ENCODE measurements at places on chromosomes 13 and 19.

DNA sequence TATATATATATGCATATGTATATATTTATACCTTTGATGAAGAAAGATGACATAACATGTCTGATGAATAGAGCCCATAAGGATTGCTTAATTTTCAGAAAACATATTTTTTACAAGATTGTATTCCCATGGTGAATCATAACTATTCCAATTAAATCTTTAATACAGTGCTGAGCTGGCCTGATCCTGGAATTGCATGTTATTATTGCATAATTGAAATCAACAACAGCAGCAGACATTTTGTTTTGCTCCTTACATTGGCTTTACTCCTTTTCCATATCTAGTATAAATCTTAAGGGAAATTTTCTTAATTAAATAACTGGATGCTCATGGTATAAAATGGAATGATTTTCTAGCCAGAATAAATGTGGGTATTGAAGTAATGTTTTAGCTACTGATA is 22.0 kb downstream of the POSTN start:
- no peak for DNase-seq

DNA sequence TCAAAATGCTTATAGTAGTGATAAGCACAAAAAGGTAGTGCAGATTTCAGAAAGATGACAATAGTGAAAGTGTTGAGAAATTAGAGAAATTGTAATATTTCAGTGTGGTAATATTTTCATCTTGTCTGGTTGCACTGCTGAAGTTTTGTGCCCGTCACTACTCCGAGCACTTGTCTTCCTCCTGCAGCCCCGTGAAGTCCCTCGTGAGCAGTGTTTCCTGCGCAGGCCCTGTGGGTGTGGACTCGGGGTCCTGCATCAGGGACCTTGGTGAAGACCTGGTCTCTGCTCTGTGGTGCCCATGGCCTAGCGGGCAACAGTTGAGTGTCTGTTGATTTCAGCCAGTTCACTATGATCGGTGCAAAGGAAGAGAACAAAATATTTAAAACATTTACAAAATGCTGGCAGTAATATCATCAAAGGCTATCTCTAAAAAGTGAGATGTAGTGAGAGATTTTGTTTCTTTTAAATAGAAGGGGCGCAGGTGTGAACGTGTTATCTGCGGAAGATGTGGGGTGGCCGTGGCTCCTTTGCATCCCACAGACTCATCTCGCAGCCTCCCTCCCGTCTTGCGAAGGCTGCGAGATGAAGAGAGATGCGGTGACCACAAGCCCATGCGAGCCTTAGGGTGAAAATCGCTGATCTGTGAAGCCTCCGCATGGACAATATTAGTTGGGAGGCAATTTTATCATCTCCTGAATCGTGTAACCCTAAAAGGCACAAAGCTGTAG is 27.7 kb upstream of the DCUN1D2 start:
- DNase-seq, result no peak

DNA sequence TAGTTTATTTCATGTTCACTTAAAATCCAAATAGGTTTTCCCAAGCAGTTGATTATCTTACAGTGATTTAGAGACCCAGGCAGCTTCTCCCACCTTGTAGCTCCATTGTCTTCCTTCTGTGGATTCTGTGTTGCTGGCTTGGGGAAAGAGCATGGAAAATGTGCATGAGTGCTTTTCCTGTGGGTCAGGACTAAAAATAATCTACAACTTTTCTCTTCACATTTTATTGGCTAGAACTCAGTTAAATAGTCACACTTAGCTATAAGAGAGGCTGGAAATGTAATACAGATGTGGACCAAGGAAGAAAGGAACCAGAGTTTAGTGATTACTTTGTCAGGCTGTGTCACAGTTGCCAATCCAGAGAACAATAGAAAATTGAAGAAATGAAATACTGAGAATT is 198.8 kb downstream of the NBEA start:
- no peak for DNase-seq

GRCh38 chr19:29067831-29068230 is 145.1 kb downstream of the UQCRFS1 start:
- no peak for DNase-seq
